ENCODE measurements at places on chromosomes 4 and X. TPM values are rescaled to one million over a fixed set of nuclear protein-coding genes. Genes with fewer than 3 reads are reported as not detected.

- no peak overlapping the region for H3K27ac ChIP-seq
- no peaks in the 10 kb centered on the region for H3K27me3 ChIP-seq
- no peak for DNase-seq
- H3K4me1 ChIP-seq = no peaks in the 10 kb centered on the region
- H3K36me3 ChIP-seq = no peaks in the 10 kb centered on the region
- H3K4me3 ChIP-seq = no peak overlapping the region
These were observed 404.1 kb downstream of the MAPK10 start for GRCh38 chr4:85955620-85956292.

Gene HPGDS
- total RNA-seq = 5.8 TPM

Gene MCUB
- 4.4 TPM for total RNA-seq

Gene MAP7D2
- total RNA-seq = 1.3 TPM

Data from Peyer's patch (tissue), 4 donors.